Activated CD8-positive, alpha-beta memory T cell treated with anti-CD3 and anti-CD28 coated beads, Interleukin-2, amount 50 U/mL, for 48 hours (primary cell): ENCODE measurements at places on chromosomes 3 and 15.

DNA sequence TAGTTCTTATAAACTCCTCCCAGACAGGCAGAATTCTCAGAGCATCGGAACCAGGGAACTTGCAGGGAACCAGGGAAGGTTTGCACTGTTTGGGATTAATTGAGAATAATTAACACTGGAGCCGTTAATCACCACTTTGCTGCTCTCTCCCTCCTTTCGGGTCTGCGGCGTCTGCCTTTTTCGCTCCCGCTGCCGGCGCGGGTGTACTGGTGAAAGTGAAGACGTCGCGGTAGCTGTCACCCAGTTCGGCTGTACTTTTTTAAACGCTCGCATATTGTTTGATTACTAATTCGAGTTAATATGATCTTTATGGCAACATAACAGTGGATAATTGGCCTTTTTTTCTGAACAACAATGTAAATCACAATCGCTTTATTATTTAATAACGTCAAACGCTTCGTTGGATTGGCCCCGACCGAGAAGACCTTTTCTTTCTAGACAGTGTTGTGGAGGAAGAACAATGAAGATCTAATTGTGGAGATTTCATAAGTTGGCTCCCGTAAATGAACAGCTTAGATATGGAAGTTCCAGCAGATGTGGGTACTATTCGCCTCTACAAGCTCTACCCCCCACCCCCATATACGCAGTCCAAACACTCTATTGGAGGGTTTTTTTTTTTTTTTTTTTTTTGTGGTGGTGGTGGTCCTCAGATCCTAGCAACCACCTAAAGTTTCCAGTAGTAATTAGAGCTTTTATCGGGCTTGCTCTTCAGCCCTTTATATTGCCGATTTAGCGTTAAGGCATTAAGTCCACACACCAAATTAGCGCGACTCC, 12.7 kb downstream of the SOX2 start:
- DNase-seq: no peak

DNA sequence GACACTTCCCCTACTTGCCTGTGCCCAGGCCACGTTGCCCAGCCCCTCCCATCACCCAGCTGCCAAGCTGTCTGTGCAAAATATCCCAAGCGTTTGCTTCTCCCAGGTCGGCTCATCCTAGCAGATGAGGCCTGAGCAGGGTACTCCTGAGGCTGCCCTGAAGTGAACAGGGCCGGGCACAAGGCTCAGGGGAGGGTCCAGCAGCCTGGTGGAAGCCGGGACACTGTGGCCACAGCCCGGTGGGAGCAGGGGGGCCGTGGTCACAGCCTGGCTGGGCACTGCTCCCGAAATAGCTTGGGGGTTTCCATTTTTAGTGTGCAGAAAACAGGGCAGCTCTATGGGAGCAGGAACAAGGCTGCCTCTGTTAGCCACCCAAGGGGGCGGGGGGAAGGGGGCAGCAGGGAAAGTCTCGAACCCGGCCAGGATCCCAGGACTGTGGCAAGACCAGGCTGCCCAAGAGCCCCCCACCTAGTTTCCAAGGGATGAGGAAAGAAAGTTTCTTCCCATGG, 3.4 kb downstream of the PLXNB1 start:
- no peak for DNase-seq

DNA sequence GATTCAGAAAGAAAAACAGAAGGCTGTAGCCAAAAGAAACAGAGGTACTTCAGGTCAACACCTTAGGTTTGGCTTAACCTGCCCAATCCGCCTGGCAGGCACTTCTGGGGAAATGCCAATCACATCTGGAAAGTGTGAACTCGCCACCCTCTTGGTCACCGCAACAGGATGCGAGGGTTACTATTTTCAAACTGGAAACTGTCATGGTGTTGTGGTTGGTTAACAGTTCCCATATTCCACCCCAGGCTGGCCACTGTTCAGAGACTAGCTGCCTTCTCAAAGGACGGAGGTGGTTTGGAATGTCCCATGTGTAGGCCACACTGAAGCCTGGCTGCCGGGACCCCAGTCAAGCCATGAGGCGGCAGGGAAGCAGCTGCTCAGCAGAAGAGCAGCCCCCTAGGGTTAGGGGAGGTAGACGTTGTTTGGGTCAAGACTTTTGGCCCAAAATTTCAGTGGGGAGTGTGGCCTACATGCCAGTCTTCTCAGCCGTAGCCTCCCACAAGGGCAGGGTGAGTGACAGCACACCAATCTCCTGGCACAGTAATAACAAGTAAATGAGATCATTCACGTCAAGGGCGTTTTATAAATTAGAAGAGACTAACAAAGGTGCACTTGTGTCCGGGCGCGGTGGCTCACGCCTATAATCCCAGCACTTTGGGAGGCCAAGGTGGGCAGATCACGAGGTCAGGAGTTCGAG, 54.6 kb downstream of the UMPS start:
- no peak for DNase-seq

GRCh38 chr3:126835472-126836219, 131.6 kb downstream of the CHCHD6 start:
- no peak for DNase-seq

DNA sequence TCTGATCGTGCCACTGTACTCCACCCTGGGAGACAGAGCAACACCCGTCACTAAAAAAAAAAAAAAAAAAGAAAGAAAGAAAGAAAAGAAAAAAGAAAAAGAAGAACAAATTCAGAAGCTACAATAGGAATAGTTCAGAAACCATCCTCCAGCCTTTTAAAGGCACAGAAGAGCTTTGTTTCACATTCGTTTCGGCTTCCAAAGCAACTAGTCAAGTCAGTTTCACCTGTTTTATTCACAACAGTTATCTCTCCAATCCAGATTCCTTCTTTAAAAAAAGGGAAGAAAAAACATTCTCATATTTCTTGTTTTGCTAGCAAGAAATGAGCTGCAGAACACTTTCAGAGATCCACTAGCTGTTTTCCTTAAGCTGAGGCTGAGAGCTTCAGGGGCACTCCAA, 767.7 kb upstream of the CFAP20DC start:
- DNase-seq: no peak

GRCh38 chr3:152595975-152596821, 238.7 kb upstream of the P2RY1 start:
- no peak for DNase-seq
